ENCODE measurements at places on chromosomes 5 and 9.

- no peak for DNase-seq
Measured at GRCh38 chr5:72280581-72281069, 39.4 kb downstream of the MRPS27 start.

- DNase-seq, result no peak
Measured at GRCh38 chr5:74394528-74394915, 246.0 kb downstream of the ENC1 start.

- DNase-seq, result no peak
Measured at GRCh38 chr5:147169399-147169798, 65.4 kb upstream of the STK32A start.

- no peak for DNase-seq
Measured at GRCh38 chr9:34049630-34050384, 1.1 kb upstream of the UBAP2 start.

GRCh38 chr5:71922584-71923106 is 184.6 kb upstream of the MAP1B start:
- DNase-seq, result no peak

- DNase-seq, result no peak
Measured at GRCh38 chr9:8816361-8816760, 1016.8 kb upstream of the DMAC1 start.

- DNase-seq, result no peak
Measured at GRCh38 chr9:132451276-132451675, 41.3 kb downstream of the CFAP77 start.

All from stimulated activated CD4-positive, alpha-beta T cell treated with anti-CD3 and anti-CD28 coated beads, TNF-alpha, amount 100 ng/mL, for 48 hours (primary cell).